ENCODE measurements at places on chromosomes 2 and 18. TPM values are rescaled to one million over a fixed set of nuclear protein-coding genes. Genes with fewer than 3 reads are reported as not detected.

The DES gene
- total RNA-seq = not detected

- DNase-seq = no peak
Measured at GRCh38 chr2:37367984-37368383, 23.6 kb downstream of the QPCT start.

- peak; percentile 90 for DNase-seq
Measured at GRCh38 chr2:113175042-113175628, 1.4 kb downstream of the PSD4 start.

GRCh38 chr2:19576411-19576810, 218.0 kb upstream of the OSR1 start:
- DNase-seq = no peak

GRCh38 chr18:56388571-56388970, 249.8 kb downstream of the TXNL1 start:
- DNase-seq = no peak
